Brain pericyte (primary cell): ENCODE measurements at places on chromosomes 11 and 22.

DNA sequence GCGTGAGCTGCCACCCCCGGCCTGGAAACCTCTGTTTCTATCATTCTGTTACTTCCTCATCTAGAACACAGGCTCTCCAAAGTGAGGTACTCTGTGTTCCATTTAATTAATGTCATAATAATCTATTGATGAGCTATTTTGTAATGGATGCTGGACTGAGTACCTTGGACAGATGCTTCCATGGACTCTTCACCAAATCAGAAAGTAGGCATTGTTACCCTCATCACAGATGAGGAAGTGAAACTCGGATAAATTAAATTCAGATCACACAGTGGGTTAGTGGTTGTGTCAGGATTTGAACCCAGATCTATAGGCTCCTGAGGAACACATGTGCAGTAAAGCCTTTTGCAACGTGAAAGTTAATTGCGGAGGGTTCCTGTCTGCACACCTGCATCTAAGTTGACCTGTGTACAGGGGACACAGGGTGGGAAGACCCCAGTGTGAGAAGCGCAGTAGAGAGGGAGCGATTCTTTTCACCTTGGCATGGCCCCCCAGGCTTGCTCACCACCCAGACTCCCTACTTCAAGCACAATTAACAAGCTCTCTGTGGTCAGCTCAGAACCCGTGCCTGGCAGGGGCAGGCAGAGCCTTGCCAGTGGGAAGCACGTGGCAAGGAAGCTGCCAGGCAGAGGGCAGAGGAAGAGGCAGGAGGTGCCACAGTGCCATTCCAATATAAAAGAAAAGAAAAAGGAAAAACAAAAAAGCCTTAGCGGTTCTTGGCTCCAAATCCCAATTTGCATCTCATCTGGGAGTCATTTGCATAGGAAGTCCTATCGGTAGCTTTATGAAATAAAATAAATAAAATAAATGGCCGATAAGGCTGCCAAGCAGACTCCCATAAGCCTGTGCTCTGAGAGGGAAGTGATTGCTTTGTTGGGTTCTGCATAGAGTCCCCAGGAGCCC, 239.3 kb downstream of the GRIK4 start:
- no peak for DNase-seq

- no peak for DNase-seq
Measured at GRCh38 chr11:122340607-122341290, 224.7 kb upstream of the BLID start.

DNA sequence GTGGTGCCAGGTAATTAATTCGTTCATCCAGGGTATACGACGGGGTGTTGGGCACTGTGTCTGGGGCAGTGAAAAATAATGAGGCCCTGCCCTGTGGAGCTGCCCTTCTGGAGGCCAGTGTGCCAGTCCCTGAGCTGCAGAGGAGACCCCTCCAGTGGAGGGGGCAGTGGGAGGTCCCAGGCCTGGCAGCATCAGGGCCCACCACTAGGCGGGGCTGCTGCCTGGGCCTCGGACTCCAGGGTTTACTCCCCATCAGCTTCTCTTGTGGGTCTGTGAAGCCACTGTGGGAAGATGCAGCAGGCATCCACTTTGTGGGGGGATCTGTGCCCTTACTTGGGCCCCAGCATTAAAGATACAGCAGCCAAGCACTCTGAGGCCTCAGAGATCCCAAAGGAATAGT, 17.4 kb upstream of the TMPRSS6 start:
- DNase-seq, result no peak

DNA sequence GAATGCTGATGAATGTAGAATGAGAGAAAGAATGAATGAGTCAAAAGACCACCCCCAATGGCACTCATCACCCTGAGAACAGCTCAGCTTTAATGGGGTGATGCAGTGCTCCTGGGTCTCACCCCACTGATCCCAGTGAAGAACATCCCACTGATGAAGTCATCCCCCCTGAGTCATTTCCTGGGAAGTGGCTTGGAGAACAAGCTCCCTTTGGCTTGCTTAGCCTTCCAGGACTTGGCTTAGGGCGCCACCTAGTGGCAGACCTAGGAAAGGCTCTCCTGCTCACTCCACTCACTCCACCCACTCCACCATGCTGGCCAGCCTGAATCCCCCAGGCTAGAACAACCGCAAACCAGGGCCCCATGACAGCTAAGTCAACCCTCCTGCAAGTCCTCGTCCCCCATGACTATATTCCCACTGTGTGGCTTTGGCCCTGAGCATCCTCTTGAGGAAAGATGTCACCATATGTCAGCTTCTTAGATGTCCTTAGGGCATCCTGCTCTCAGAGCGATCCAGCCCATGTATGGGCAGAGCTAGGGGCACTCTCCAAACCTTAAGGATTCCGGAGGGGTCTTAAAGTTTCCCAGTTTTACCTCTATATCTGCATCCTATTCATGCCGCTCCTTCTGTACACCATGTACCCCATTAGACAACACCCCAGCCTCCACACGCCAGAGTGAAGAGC, 17.8 kb upstream of the TMPRSS13 start:
- peak; percentile 55 for DNase-seq

DNA sequence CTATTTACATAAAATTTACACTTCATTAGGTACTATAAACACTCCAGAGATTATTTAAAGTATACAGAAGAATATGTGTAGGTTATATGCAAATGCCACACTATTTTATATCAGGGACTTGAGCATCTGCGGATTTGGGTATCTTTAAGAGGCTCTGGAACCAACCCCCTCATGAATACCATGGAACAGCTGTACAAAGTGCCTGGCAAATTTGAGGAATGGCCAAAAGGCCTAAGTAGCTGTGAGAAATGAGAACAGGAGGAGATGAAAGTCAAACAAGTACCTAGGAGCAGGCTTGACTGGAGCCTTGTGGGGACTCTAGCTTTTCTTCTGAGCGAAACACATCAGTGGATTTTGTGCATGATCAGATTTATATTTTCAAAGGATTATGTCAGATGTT, 149.3 kb downstream of the RBFOX2 start:
- no peak for DNase-seq

GRCh38 chr22:43901976-43902643, 10.3 kb upstream of the PNPLA5 start:
- DNase-seq, result peak; percentile 72

- DNase-seq, result no peak
Measured at GRCh38 chr11:95318498-95318897, 87.5 kb upstream of the SESN3 start.

- DNase-seq, result no peak
Measured at GRCh38 chr11:73260127-73260457, 12.0 kb upstream of the P2RY6 start.

GRCh38 chr11:117786135-117786870, 10.7 kb downstream of the DSCAML1 start:
- DNase-seq, result no peak

DNA sequence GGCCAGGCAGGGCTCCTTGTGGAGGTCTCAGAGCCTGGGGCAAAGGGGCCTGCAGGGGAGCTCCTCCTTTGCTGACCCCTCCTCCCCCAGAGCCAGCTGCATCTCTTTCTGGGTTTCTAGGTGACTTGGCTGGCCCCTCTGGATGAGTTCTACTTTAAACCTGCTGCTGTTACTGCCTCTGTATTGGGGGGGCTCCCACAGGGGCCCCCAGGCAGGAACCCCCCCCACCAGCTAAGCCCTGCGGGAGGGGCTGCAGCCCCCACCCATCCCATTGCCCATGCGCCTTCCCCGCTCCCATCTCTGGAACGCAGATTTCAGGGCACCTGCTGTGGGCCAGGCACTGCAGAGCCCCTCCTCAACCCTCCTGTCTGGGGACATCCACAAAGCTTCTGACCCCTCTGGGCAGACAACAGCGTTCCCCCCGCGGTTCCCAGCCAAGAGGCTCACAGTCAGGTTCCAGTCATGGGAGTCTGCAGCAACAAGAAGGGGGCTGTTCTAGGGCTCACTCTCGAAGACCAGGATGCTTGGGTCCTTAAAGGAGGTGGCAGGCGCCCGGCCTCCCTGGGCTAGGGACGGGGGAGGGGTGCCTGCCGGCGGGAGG, 815 bp upstream of the PLCB3 start:
- no peak for DNase-seq

GRCh38 chr22:30591191-30591587, 521 bp downstream of the PES1 start:
- DNase-seq, result no peak

DNA sequence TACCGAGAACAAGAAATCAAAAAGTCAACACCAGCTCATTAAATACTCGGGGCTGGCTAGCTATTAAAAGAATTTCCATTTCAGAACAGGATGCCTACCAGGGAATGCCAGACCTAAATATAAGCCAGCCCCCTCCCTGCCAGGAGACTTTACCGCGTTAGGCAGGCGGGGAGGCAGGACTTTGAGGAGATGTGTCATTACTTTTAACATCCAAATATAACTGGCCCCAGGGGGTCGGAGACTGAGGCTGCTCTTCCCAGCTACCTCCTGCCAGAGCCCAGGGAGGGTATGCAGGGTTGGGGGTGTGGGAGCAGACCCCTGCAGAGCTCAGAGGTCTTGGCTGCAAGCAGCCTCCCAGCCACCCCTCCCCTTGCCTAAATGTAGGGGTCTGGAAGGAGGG, 183.5 kb downstream of the DSCAML1 start:
- DNase-seq, result no peak

DNA sequence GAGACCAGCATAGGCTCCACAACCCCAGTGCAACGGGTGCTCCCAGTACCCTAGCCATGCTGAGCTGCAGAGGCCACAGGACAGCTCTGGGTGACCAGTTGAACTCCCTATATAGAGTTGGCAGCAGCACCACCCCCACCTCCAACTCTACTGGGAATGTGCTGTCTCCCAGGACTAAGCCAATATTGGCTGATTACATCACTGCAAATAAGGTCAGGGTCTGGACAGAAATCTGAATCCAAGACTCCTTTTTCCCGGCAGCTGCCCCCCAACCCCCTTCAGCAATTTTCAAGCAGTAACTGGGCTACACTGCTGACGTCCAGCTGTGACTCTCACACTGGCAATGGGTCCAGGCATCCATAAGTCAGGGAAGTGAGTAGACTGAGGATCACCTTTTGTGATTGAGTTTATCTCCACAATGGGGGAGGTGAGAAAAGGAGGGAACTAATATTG, at the start of gene HPX:
Gene HPX, minus strand, starts transcription at position 82 of the 453 bp plus-strand sequence. Its CDS starts 24 bp downstream, at position 58.
- DNase-seq, result no peak

DNA sequence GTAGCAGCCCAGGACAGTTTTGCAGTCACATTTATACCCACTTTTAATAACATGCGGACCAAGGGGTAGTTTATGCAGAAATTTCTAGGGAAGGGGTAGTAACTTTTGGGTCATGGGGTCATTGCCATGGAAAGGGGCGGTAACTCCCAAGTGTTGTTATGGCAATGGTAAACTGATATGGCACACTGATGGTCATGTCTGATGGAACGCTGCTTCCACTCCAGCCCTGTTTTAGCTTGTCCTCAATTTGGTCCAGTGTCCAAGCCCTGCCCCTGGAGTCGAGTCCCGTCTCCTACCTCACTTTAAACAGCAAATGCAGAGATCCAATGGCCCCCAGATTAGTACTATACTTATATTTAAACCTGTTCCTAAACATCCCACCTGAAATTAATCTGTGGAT, 11.2 kb upstream of the SEC14L4 start:
- no peak for DNase-seq

DNA sequence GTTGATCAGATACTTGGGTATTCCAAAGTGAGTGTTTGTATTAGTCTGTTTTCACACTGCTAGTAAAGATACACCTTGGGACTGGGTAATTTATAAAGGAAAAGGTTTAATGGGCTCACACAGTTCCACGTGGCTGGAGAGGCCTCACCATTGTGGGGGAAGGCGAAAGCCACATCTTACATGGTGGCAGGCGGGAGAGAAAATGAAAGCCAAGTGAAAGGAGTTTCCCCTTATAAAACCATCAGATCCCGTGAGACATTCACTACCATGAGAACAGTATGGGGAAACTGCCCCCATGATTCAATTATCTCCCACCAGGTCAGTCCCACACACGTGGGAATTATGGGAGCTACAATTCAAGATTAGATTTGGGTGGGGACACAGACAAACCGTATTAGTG, 7.0 kb downstream of the TIMM10B start:
- DNase-seq, result no peak

DNA sequence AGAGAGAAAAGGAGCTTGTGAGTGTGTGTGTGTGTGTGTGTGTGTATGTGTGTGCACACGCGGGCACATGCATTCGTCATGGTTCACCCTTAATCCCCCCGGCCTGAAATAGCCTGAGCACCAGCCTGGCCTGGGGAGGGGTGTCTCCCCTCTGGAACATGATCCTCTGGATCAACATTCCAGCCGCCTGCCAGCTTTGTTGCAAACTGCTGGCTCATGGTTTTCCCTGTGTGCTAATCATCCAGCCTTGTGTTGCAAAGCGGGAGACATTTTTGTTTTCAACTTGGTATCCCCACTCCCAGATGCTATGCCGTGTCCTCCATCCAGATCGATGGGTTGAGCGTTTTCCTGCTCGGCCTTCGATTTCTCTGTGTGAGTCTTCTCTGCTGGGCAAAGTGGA, 94.3 kb downstream of the FEZ1 start:
- no peak for DNase-seq
